ENCODE measurements at places on chromosomes 6 and 20. TPM values are rescaled to one million over a fixed set of nuclear protein-coding genes. Genes with fewer than 3 reads are reported as not detected.

The ETV7 gene
- polyA plus RNA-seq, result 2.4 TPM

The SMLR1 gene
- polyA plus RNA-seq, result not detected

The TEAD3 gene
- 20.1 TPM for polyA plus RNA-seq

The MOXD1 gene
- 3.5 TPM for polyA plus RNA-seq

The SLC35D3 gene
- polyA plus RNA-seq, result 0.27 TPM

The PACRG gene
- polyA plus RNA-seq, result 0.17 TPM

The TFAP2A gene
- polyA plus RNA-seq, result 0.24 TPM

The PTK6 gene
- polyA plus RNA-seq, result 0.12 TPM

The SLC17A4 gene
- not detected for polyA plus RNA-seq

Measured in H1 (cell line).